Stromal cell of bone marrow (primary cell): ENCODE measurements at places on chromosomes 16 and 17.

DNA sequence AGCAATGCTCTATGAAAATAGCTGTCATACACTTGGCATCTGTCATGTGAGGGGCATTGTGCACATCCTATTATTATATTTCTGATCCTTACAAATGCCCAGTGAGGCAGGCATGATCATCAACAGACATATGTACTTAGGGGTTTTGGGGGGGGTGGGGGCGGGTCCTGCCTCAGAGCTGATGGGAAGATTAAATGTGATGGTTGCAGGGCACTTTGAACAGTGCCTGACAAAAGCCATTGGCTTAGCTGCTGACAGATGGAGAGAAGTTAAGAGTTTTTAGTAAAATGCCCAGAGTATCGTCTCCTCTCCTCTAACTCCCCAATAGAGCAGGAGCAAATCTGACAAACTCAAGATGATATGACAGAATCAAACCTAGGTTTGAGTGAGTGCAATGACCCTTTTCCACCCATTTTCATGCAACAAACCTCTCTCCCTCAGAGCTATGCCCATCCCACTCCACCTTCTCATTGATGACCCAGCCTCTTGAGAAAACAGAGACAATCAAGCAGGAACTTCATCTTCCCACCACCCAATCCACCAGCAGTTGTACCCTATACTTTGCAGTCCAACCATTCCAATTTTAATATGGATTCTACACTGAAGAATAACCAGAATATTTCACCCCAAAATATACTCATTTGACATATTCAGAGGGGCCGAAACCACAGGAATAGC lies 4.8 kb downstream of the KLHL11 start:
- DNase-seq = no peak

DNA sequence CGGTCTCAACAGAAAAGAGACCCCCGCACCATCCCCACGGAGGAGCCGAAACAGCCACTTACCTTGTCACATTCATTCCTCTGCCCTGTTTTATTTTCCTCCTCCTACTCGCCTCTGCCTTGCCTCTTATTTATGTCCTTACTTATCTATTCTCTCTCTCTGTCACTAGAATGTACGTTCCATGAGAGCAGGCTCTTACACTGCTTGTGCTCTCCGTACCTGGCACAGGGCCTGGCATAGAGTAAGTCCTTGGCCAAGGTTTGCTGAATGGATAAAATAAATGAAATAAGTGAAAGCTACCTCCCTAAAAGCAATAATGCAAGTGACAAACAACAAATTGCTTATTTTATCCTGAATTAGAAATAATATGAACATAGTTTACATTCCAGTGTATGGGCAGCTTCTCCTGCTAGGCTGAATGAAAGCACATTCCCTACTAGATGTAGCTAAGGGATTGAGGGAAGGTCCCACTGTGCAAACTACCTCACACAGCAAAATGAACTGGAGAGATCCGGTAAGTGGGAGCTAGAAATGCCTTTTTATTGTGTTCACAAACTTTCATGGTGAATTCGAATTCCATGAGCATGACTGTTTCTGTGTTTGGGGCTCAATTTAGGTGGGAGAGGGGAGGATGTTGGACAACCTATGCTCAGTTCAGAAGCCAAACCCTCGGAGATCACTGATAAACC lies 173.1 kb downstream of the PARN start:
- DNase-seq = no peak

- no peak for DNase-seq
These were observed 694.4 kb downstream of the MAF start for GRCh38 chr16:78906135-78906534.

GRCh38 chr17:17033466-17033865 lies 8.8 kb upstream of the MPRIP start:
- no peak for DNase-seq

GRCh38 chr17:66611397-66611796 lies 223.5 kb upstream of the CACNG5 start:
- no peak for DNase-seq

- peak; percentile 28 for DNase-seq
These were observed 53.9 kb upstream of the ERCC4 start for GRCh38 chr16:13866073-13866472.

DNA sequence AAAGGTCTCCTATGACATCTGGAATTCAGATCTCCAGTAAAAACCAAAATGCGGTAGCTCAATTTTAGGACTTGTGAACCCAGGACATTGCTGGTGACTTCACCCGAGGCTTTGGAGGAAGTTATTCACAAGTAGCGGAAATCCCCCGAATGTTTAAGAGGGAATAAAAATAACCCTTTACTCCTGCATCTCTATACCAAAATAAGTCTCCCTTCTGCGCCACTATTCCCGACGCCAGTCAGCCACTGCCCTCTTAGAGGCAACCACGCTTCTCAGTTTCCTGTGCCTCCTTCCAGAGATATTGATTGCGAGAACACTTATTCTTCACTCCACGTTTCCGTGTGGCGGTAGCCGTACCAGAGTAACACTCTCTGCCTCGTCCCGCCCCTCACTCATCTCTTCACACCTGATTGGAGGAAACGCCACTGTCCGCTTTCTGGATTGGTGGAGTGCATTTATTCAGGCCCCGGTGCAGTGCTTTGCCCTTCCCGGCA lies 27.4 kb downstream of the EMP2 start:
- peak; percentile 43 for DNase-seq

DNA sequence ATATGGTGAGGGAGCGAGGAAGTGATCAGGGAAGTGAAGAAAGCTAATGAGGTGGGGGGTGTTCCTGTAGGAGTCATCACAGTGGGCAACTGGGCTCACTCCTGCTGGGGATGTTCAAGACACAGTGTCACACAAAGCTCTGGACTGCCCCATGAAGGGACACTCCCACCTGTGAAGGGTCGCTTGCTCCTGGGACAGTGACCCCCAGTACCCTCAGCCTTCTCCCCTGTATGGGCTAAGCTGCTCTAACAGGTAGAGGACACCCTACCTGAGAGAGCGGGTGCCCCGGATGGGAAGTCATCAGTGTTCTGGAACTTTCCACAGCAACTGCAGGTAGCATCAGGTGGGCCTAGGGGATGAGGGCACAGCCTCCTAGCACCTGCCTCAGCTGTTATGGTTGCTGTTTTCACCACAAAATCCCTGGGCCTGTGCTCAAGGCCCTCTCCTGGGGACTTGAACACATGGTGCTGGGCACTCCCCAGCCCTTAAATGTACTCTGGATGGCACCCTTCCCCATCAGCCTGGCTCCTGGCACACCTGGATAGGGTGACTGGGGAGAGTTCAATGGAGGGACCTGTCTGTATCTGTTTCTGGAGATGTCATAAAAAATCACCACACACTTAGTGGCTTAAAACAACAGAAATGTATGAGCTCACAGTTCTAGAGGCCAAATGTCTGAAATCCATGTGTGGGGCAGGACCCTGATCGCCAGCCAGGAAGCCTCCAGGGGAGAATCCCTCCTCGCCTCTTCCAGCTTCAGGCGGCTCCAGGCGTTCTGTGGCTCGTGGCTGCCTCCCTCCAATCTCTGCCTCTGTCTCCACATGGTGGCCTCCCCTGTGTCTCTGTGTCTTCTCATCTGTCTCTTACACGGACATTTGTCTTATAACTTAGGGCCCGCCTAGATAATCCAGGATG lies 104.0 kb upstream of the CDH5 start:
- DNase-seq = peak; percentile 36

GRCh38 chr16:931171-931570 lies 39.6 kb downstream of the LMF1 start:
- DNase-seq = no peak

DNA sequence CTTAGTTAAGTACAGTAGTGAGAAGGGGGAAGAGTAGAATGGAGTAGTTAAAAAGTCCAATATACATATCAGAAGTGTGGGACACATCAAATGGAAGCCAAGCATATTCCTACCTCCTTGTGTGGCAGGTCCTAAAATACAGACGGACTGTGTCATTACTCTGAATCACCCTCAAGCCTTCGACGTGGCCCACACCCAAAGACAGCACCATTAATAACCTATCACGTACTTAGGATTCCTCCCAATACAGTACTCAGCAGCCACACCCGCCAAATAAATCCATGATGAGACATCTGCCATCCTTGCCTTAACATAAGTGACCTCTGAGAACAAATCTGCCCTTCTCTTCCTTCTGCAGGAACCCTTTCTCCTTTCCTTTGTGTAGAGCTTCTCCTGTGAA lies 38.9 kb downstream of the UBE2G1 start:
- peak; percentile 76 for DNase-seq

DNA sequence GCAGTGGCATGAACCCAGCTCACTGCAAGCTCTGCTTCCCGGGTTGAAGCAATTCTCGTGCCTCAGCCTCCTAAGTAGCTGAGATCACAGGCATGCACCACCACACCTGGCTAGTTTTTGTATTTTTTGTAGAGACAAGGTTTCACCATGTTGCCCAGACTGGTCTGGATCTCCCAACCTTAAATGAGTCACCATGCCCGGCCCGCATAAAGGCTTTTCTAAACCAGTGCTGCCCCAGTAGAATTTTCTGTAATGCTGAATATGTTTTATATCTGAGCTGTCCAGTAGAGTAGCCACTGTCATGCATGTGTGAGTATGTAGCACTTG lies 36.9 kb upstream of the WSB1 start:
- DNase-seq = no peak

DNA sequence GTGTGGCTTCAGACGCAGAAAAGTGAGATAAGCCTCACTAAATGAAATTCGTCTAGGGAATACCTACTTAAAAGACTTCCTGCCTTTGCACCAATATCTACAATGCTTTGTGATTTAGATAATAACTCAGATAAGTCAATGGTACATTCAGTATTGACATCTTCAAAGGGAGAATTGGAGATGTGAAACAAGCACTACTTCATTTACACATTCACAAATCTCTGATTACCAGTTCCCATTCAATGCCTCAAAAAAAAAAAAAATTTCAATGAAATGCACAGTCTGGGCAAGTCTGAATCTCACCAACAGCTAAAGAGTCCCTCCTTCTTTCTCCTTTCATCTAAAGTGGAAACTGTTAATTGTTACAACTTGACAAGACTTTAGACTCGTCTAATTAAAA lies 3.7 kb downstream of the PHF12 start:
- no peak for DNase-seq

- DNase-seq = no peak
These were observed 173.6 kb upstream of the DYNLRB2 start for GRCh38 chr16:80367037-80367658.

DNA sequence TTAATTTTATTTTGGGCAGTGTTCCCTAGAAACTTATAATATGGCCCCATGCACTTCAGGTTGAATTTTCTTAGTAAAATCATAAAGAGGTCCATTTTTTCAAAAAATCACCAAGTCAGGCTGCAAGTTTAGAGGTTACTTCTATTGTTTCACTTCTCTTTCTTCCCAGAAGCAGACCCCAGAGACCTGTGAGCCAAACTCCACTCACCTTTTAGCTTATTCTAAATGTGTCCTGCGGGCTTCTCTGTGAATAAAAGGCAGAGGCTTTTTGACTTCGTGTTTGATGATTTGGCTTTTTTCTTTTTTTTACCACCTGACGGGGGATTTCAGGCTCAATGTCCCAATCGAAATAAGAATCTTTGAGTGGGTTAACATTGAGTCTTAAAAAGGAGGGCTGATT lies 7.4 kb downstream of the PRKCB start:
- DNase-seq = no peak

DNA sequence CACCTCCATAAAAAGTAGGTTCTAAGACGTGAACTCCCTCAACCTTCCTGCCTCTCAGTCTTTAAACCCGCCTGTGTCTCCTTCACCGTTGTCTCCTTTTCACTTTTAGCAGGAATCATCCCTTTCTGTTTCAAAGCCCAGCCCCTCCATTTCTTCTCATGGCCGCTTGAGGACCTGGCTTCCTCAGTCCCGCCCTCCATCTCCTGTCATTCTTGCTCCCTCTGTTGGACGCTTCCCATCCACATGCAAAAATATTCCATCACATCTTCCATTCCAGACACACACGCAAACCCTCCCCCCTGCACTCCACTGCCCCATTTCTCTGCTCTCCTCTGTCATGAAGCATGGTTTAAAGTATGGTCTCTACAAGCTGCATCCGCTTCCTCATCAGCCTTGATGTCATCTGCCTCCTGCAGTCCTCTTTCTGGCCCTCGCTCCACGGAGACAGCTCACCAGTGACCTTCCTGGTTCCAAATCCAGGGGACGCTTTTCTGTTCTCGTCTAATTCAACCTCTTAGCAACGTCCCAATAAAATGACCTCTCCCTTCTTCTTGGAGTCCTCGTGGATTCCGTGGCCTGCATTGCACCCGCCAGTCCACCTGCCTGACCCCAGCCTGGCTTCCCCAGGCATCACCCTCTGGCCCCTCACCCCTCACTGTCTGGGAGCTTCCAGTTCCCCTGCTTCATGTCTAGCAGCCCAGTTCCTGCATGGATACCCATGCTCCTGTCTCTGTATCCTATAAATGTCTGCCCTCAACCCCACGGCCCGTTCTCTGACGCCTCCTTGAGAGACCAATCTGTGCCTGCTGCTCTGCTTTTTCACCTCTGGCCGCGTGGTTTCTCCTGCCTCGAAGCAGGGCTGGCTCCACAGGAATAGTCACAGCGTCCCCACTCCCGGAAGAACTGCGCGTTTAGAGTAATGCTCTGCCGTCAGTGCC lies 26.2 kb downstream of the ANKRD40 start:
- peak; percentile 72 for DNase-seq

DNA sequence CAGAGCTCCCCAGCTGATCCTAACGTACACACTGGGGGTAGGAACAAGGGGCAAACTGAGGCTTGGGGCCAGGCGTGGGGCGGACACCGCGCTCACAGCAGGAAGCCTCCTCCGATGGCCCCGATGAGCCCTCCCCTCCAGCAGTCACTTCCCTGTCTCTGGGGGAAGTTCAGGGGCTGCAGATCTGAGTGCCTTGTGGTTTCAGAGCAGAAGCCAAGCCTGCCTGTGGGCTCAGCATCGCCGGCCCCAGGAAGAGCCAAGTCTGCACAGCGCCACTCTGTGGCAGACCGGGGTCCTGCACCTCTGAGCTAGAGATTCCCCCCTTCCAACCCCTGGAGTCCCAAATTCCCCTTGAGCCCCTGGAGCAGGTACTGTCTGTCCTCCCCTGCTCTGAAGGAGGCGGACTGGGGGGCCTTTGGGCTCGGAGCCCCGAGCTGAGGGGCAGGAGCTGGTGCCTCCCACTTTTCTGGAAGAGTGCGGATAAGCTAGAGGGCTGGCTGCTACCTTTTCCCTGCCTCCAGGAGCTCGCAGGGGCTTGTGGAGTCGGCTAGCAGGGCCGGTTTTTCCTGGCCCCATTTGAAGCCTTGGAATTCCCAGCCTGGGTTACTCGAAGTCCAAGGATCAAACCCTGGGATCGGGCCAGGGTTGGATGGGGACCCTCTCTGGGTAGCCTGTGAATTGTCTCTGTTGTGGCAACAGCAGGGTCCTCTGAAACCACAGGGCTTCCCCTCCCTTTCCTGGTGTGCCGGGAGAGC lies 2.9 kb downstream of the GSE1 start:
- DNase-seq = peak; percentile 47

DNA sequence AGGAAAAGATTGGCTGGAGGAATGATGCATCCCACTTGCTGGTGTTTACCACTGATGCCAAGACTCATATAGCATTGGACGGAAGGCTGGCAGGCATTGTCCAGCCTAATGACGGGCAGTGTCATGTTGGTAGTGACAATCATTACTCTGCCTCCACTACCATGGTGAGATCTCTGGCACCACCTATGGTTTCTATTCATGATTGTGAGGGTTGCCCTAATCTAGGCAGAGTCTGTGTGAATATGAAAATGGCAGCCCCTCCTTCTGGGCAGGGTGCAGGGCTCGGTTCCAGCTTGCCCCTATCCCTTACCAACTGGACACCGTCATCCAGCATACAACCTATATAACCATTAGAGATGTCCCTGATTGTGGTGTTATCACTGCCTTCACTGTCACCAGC lies 33.4 kb downstream of the ITGB3 start:
- DNase-seq = no peak
